Ureter (tissue), 1 donor: ENCODE measurements at places on chromosomes 1 and 21.

DNA sequence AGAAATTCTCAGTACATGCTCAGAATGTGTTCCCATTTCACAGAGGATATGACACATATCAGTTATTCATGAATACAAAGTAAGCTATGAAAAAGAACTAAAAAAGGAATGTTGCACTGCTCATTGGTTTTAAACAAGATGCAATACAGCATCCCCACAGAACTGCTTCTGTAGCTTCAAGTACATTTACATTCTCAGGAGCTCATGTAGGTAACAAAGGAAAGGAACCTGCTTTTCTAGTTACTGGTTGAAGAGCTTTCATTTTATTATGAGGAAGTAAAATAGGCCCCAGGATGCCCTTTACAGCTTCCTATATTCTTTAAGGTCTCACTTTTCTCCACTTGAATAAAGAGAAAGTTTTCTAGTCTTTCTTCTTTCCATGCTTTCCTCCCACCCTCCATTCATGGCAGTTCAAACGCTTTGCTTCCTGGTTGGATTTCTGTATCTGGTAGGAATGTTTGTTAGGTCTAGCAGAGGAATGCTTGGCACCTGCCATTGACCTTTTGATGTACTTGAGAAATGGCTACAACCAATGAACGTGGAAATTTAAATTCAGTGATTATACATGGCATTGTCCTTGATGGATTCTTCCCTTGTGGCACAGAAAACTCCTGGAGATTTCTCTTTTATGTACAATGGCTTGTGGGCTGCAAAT lies 27.1 kb upstream of the KCNK2 start:
- no peak for DNase-seq

DNA sequence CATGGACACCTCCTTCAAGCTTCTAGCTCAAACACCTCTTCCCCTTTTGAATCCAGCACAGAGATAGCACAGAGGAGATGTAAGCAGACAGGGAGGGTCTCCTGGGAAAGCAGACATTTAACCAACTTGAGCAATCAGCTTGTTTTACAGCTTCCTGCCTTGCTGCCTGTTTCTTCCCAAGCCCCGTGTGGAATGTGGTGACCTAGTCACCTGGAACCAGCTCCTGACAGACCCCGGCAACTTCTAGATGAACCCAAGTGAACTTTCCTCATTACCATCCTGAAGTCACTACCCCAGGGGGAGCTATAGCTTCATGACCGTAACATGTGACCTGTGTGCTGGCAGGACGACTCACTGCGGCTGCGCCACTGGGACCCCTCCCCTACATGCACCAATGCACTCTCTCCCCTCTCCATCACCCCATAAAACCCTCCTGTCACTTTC lies 24.1 kb upstream of the TTF2 start:
- DNase-seq = no peak

GRCh38 chr1:202802034-202802433 lies 6.2 kb downstream of the KDM5B start:
- no peak for DNase-seq

GRCh38 chr1:197961933-197962332 lies 44.8 kb downstream of the LHX9 start:
- no peak for DNase-seq

DNA sequence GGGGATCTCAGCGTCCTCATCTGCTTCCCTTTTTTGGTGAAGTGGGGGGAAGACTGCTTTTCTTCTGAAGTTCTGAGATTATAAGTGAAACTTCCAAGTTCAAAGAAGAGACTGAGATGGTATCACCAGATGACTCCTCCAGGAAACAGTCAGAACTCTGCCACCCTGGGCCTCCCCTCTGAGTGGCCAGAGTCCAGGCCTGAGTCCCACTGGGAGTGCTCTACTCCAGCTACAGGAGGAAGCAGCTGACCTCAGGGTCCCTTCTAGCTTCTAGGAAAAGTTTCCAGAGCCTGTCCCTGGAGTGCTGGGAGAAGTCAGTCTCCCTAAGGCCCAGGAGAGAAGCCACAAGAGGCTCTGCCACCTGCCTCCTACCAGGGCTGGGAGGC lies 104.7 kb downstream of the CASZ1 start:
- DNase-seq = no peak

DNA sequence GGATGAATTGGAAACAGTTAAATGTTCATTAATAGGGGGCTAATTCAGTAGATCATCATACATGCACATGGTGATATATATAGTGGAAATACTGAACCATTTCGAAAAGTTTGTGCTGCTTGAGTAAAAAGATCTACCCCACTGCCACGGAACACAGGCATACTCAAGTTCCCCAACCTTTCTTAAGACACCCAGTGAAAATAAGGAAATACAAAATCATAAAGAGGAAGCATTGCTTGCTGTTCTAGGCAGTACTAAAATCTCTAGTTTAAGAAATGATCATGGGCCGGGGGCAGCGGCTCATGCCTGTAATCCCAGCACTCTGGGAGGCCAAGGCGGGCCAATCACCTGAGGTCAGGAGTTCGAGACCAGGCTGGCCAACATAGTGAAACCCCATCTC lies 37.6 kb upstream of the KIRREL1 start:
- no peak for DNase-seq

DNA sequence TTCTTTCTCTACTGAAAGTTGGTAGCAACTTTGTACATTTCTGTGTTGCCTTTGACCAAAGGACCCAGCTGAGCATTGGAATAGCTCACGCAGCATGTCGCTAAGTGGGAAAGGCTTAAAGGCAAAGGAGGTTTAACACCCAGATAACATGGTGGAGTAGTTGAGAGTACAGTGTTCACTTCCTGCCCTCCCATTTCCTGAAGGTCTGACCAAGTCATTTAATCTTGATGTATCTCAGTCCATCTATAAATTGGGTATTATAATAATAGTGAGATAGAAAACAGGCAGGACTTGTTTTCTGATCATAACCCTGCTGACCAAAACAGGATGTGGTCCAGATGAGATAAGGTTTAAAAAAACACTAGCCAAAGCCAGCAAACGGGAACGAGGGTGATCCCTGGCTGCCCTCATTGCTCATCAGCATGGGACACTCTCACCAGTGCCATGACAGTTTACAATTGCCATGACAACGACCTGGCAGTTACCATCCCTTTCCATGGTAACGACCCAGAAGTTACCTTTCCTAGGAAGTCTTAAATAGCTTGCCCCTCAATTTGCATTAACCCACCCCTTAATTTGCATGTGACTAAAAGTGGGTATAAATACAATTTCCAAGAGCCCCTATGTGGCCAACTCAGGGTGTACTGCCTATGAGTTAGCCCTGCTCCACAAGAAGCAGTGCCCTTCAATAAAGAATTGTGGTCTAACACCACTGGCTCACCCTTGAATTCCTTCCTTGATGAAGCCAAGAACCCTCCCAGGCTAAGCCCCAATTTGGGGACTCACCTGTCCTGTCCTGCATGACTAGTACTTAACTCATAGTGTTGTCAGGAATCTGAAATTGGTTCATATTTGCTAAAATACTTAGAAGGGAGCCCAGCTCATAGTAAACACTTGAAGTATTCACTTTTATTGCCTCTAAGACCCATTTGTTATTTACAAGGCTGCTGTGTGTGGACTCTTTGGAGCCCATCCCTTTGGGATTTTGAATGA lies 28.4 kb upstream of the FHAD1 start:
- DNase-seq = no peak

DNA sequence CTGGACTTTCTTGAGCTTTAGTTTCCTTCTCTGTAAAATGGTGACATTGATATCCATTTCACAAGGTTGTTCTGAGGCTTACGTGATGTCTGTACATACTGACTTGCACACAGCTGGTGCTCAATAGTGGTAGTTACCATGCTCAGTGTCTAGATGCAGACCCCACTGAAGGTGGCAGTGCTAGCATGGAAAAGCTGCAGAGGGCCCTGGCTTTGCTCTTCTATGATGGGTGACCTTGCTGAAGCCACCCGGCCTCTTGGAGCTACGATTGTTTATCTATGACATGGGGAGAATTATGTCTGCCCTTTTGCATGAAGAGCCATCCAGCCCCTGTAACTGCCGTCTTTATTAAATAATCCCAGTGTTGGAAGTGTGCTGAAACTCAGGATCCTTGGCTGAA lies 131.8 kb downstream of the PLXNA2 start:
- no peak for DNase-seq

DNA sequence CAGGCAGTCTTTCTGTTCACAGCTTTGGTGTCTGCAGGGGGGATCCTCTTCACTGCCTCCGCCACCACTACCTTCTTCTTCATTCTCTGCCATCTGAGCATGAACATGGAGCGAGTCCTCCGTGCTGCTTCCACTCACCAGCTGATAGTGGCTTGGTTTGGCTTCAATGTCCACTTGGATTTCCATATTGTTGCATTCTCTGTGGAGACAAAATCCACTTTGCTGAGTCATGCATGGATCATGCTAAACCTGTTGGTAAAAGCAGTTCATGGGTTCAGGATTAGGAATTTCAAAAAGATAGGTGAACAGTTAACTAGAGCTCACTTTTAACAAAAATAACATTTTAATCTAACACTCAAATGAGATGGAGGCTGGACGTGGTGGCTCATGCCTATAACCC lies 27.5 kb downstream of the RNF19B start:
- DNase-seq = no peak

DNA sequence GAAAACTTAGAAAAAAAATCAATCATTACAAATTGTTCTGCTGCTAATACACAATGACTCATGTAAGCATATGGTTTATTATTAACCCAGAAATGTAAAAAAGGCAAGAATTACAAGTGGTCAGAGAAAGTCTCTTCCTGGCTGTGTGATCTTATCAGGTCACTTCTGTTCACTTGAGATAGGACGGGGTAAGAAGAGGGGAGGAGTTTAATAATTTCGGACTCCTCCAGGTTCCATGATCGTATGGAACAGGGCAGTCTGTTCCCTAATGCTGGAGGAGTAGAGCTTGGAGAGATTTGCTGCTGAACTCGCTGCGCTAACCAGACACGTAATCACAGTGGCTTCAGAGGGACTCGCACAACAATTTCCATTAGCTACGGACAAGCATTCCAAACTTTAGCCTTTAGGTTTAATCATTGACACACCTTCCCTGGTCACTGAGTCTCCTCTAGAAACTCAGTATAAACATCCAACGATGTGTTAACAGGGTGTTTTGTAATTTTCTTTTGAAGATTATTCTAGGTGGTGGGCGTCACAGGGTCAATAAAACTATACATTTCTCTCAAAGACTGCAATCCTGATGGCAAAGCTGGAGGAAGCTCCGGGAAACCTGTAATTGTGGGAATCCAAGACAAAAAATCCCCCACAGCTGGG lies 1.3 kb downstream of the CRYZ start:
- DNase-seq = no peak

- no peak for DNase-seq
Observed at GRCh38 chr1:41436281-41437010, 48.0 kb downstream of the EDN2 start.

- DNase-seq = no peak
Observed at GRCh38 chr1:209645574-209646452, 6.4 kb downstream of the LAMB3 start.
